Left ventricle myocardium inferior (tissue), 1 donor: ENCODE measurements at places on chromosomes 5 and 9.

DNA sequence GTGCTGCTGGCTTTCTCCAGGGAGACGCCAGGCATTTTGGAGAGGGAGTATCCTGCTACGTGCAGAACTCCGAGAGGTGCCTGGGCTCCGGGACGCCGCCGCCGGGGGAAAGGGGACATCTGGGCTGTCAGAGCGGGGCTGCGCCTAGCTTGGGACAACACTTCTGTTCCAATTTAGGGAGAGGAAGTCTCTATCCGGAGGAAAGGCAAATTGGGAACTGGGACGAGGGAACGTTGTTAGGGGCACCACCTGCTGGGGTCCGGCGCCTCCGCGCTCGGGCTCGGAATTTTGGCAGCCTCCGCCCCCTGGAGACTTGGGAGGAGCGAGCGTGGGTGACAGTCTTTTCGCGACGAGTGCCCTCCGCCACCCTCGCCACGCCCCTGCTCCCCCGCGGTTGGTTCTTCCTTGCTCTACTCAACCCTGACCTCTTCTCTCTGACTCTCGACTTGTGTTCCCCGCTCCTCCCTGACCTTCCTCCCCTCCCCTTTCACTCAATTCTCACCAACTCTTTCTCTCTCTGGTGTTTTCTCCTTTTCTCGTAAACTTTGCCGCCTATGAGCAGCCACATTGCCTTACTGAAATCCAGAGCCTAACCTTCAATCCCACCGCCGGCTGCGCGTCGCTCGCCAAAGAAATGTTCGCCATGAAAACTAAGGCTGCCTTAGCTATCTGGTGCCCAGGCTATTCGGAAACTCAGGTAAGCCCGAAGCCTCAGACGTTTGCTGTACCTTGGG lies 1.6 kb downstream of the TSLP start:
- peak overlapping the region; percentile 71 for H3K4me3 ChIP-seq
- peak overlapping the region; percentile 67 for H3K27ac ChIP-seq
- peak; percentile 71 for DNase-seq
- H3K4me1 ChIP-seq = peaks cover 45% of the 10 kb centered on the region
- peaks cover 38% of the 10 kb centered on the region for H3K27me3 ChIP-seq

GRCh38 chr9:114791312-114791711 lies 14.5 kb downstream of the TNFSF15 start:
- H3K36me3 ChIP-seq = no peaks in the 10 kb centered on the region
- H3K4me1 ChIP-seq = no peaks in the 10 kb centered on the region
- DNase-seq = no peak
- H3K27ac ChIP-seq = no peak overlapping the region
- H3K27me3 ChIP-seq = peaks cover 37% of the 10 kb centered on the region
- H3K4me3 ChIP-seq = no peak overlapping the region

DNA sequence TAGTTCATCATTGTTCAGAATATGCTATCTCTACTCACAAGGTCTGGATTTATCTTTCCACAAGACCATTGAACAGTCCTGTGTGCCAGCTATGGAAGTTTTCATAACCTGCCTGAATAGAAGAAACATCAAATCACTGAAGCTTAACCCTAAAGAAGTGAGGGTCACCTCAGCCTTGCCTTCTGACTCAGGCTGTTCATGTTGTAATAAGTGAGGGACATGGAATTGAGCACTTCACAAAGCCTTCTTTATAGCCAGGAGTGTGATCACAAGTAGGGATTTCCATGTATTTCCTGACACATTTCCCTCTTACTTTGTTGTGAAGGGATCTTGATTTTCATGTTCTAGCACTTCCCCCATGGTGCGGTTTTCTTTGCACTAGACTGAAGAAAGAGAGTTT lies 577.5 kb upstream of the WWC1 start:
- no peaks in the 10 kb centered on the region for H3K4me1 ChIP-seq
- DNase-seq = no peak
- no peaks in the 10 kb centered on the region for H3K36me3 ChIP-seq

DNA sequence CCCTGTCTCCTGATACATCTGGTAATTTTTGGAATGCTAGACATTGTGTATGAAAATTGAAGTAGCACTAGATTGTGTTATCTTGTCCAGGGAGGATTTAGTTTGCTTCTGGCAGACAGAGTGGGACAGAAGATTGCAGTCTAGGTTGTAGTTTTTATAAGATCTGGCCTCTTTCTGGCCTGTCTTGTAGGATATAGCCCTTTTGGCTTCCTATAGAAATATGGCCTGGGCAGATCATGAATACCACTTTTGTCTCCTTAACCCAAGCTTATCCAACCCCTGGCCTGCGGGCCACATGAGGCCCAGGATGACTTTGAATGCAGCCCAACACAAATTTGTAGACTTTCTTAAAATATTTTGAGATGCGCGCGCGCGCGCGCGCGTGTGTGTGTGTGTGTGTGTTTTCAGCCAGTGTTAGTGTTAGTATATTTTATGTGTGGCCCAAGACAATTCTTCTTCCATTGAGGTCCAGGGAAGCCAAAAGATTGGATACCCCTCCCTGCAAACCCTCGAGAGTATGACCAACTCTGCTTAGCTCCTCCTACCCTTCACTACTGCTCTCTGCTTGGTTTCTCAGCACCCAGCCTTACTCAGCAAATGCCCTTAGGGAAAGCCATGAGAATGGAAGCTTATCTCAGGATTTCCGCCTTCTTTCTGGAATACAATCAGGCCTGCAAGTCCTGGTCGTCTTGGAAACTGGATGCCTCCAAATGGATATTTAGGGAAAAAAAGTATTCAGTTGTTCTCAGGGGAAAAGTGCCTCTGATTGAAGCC lies 26.5 kb downstream of the ANKRD33B start:
- H3K36me3 ChIP-seq = no peaks in the 10 kb centered on the region
- no peaks in the 10 kb centered on the region for H3K27me3 ChIP-seq
- no peak for DNase-seq
- peaks cover 62% of the 10 kb centered on the region for H3K4me1 ChIP-seq

DNA sequence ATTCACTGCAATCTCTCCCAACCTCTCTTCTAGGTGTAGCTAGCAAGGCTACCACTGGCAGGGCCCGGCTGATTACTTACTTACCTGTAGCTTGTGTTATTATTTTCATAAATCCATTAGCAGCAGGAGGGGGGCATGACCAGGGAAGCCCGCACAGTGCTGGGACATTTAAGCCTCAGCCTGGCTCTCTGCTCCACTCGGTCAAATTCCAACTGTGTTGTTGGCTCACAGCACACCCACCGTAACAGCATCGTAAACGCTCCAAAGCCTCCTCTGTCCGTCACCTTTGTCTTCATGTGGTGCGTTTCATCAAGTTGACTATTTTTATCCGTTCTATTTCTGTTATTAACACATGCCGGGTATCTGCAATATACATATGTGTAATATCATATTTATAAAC lies 264.7 kb downstream of the NSG2 start:
- peaks cover 65% of the 10 kb centered on the region for H3K27me3 ChIP-seq
- no peaks in the 10 kb centered on the region for H3K36me3 ChIP-seq
- no peak overlapping the region for H3K4me3 ChIP-seq
- no peak for DNase-seq

- H3K36me3 ChIP-seq = no peaks in the 10 kb centered on the region
- peaks cover 22% of the 10 kb centered on the region for H3K27me3 ChIP-seq
- no peak overlapping the region for H3K27ac ChIP-seq
- H3K4me3 ChIP-seq = no peak overlapping the region
- no peak for DNase-seq
Measured at GRCh38 chr5:72661405-72661804, 154.2 kb upstream of the ZNF366 start.
